Activated naive CD4-positive, alpha-beta T cell (primary cell): ENCODE measurements at places on chromosomes 2 and 18.
A peak's percentile ranks its signal among the peaks of the same experiment; 100 is the strongest.

DNA sequence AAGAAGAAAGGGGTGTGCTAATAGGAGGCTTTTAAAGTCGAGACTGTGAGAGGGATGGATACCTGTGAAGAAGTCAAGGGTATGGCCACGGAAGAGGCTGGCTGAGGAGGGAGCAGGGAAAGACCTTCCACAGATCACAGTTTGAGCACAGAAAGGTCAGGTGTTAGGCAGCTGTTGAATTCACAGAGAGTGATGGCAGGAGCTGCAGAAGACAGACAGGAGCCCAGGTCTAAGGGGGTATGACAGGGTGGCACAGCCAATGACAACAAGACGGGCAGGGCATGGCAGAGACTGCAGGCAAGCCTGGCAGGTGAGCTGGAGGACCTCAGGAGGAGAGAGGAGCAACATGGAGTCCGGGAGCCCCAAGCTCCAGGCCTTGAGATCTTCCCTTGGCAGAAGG is 163.1 kb downstream of the LAMA1 start:
- DNase-seq, result no peak

- DNase-seq, result no peak
Measured at GRCh38 chr18:28999726-29000125, 822.8 kb upstream of the CDH2 start.

GRCh38 chr2:43212931-43213330 is 13.5 kb downstream of the ZFP36L2 start:
- DNase-seq, result no peak

GRCh38 chr2:138423198-138423597 is 78.4 kb upstream of the SPOPL start:
- no peak for DNase-seq

DNA sequence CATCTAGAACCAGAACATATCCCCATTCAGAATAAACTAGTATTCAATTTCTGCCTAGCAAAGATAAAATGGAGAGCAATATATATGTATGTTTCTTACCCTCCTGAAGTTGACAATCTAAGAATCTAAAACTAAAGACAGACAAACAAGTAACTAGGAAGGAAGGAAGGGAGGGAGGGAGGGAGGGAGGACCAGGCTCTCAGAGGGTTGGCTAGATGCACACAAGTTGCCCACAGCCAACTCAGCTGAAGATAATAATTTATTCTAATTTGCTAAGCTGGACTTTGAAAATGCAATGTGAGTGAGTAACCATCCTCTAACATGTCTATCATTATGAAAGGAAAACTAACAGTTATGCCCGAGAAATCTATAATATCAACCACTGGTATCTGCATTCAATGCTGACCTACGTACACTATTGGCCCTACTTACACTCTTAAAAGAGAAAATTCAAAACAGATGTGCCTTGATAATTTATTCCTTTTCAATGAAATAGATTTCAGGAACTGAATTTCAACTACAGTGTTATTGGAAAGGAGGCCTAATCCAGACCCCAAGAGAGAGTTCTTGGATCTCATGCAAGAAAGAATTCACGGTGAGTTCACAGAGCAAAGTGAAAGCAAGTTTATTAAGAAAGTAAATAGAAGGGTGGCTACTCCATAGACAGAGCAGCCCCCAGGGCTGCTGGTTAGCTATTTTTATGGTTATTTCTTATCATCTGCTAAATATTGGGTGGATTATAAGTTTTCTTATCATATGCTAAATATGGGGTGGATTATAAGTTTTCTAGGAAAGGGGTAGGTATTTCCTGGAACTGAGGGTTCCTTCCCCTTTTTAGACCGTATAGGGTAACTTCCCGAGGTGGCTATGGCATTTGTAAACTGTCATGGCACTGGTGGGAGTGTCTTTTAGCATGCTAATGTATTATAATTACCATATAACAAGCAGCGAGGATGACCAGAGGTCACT is 288.5 kb upstream of the SLC39A10 start:
- DNase-seq, result no peak

DNA sequence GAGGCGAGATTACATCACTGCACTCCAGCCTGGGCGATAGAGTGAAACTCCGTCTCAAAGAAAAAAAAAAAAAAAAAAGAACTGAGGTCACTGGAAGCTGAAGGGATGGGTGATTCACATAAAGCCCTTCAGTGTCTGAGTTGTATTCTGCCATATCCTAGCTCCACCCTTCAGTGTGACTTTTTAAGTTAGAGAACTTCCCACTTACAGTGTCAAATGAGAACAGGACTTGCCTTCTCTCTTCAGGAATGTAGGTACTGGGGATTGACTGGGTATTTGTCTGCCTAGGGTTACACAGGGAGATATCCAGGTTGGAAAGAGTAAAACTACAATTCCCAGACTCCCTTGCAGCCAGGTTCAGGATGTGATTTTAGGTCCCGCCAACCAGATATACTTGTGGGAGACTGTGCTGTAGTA is 37.9 kb downstream of the EHD3 start:
- no peak for DNase-seq

- DNase-seq, result no peak
Measured at GRCh38 chr18:57048351-57048750, 98.5 kb upstream of the BOD1L2 start.

DNA sequence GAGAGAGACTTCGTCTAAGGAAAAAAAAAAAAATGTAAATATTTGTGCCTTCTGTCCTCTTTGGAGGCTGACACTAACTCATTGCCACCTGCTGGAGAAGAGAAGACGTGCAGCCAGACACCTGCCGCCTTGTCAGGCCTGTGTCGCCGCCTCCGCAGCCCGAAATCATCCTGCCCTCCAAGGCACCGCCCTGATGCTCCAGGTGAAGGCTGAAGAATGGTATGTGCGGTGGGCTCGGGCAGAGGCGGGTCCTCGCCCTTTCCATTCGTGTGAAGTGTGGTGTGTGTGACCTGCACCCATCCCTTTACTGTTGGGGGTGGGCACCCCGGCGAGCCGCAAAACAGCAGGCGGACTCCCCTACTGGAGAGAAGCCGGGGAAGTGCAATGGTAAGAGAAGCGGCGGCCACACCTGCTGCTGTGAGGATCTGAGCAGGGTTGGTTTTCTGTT is 60.4 kb downstream of the FAM161A start:
- DNase-seq, result peak; percentile 46

DNA sequence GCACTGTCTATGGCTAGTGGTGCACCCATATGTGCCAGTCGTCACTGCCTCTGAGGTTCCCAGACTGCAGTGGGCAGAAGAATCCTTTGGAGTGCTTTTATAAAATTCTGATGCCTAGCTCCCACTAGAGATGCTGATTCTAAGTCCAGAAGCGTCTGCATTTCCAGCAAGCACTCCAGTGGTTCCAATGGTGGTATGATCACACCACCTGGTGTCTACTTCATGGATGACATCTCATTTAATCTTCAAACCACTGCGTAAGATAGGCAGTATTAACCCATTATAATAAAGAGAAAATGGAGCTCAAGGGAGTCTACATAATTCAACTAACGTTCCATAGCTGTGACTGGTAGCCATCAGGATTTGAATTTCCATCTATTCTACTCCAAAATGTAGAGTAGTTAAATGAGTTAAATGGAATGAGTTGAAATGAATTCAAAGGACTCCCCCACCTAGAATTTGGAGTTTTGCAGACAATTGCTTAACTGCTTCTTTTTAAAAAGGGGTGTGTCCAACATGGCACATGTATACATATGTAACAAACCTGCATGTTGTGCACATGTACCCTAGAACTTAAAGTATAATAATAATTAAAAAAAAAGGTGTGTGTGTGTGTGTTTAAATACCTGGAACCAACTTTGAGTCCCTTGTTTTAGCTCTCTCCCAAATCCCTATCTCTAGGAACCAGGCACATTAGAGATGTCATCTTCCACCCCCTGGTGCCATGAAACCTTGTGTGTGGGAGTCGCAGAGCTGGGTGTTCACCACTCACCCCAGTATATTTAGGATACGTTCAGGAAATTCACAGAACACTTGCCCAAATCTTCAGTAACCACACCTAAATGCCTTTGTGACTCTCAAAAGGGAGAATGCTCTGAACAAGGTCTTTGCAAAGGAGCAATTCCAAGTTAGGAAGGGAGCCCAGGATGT is 14.1 kb downstream of the LAMA3 start:
- DNase-seq, result no peak
